ENCODE measurements at places on chromosomes 12 and 14.

DNA sequence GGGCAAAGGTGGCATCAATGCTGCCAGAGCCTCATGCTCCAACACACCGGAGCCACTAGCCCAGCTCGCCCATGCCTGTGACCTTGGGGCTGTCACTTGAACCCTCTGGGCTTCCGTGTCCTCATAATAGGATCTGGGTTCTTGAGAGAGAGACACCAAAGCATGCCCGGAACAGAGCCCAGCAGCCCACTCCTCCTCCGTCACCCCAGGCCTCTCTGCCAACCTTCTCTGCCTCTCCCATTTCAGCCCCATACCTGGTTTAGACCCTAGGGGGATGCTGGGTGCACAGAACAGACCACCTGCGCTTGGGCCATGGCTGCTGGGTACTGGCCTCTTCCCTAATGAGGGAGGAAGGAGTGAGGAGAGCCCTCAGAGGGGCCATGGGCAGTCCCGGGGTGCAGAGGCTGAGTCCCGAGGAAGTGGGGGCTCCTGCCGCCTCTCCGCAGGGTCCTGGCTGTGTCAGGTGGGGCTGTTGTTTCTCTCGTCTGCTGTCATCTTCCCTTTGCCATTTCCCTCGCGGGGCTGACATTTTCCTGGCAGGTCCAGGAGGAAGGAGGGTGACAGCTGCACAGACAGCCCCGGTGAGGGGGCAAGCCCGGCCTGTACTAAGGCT lies 172.4 kb upstream of the RTL1 start:
- no peak for DNase-seq

DNA sequence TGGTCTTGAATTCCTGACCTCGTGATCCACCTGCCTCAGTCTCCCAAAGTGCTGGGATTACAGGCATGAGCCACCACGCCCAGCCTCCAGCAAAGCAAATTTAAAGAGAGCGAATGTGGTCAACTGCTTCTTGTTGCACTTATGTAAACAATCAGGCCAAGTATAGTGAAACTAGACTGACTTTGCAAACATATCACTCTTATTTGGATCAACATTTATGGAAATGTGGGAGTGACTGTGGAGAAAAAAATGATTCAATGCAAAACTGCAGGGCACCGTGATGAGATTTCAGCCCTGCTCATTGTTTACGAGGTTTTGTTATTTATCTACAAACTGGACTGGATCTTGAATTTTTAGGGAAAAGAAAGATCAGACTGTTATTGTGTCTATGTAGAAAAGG lies 28.1 kb downstream of the TMEM121 start:
- DNase-seq: no peak

DNA sequence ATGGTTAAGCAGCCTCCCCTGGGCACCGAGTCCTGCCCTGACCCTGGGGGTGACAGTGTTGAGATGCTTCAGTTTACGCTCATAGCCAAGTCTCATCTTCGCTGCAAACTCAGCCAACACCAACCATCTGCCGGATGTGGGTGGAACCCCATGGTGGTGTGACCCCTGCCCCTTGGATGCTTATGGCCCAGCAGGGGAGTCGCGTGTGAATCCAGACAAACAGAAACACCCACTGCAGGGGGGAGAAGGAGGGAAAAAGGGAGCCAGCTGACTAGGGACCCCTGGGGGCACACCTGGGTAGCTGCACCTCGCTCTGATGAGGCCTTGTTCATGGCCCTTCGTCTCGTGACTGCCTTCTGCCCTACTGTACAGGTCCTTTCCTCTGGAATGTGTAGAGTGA lies 23.8 kb downstream of the AACS start:
- DNase-seq: no peak

DNA sequence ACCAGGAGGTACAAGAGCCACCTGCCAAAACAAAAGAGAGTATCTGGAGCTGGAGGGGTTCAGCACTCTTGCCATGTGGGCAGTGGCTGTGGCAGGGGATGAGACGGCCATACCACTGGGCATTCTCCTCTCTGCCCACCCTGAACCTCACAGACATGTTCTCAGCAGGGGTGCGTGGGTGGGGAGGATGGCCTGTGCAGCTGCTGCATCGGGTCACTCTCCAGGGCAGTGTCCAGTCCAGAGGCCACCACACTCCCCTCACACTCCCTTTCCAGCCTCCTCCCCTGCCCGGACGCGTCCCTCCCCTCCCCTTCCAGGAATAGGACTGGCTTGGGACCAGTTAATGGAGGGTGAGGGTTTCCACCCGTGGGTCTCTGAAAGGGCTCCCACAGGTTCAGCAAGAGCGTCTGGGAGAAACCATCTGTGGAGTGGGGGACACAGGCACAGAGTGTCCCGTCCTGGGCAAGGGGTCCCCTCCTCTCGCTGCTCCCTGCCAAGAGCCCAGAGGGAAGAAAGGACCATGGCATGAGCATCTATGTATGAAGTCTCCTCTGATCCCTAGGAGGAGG lies 501 bp downstream of the C1R start:
- no peak for DNase-seq

- no peak for DNase-seq
Observed at GRCh38 chr14:58465421-58465820, 37.9 kb downstream of the KIAA0586 start.

GRCh38 chr14:81485372-81485771 lies 48.3 kb downstream of the SEL1L start:
- no peak for DNase-seq

DNA sequence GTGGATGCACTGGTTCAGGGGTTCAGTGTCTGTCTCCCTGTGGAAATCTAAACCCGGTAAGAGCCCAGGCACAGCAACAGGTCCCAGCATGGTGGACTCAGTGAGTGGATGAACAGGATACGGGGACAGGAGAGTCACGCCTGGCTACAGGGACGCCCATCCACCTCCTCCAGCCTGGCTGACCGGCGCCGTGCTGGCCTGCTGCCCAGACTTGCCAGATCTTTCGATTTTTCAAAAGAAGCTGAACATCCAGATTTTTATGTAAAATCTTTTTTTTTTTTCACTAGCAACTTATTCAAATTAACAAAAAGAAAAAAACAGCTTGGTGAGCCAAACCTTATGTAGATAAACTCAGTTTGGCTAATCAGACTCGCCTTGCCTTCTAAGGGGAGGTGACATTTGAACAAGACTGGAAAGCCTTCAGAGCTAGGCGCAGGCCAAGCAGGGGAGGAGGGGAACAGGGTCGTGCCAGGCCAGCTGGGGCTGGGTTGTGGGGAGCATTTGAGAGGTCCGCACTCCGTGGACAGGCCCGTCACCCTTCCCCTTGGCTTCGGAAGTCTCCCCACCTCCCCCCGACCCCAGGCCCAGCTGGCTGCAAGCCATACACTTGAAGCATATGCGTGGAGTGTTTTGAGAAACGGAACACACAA lies 87.8 kb upstream of the NCOR2 start:
- no peak for DNase-seq

- DNase-seq: no peak
Observed at GRCh38 chr12:112219195-112219594, 93.8 kb downstream of the TRAFD1 start.

- peak; percentile 10 for DNase-seq
Observed at GRCh38 chr14:61549425-61549824, 145.9 kb upstream of the HIF1A start.

DNA sequence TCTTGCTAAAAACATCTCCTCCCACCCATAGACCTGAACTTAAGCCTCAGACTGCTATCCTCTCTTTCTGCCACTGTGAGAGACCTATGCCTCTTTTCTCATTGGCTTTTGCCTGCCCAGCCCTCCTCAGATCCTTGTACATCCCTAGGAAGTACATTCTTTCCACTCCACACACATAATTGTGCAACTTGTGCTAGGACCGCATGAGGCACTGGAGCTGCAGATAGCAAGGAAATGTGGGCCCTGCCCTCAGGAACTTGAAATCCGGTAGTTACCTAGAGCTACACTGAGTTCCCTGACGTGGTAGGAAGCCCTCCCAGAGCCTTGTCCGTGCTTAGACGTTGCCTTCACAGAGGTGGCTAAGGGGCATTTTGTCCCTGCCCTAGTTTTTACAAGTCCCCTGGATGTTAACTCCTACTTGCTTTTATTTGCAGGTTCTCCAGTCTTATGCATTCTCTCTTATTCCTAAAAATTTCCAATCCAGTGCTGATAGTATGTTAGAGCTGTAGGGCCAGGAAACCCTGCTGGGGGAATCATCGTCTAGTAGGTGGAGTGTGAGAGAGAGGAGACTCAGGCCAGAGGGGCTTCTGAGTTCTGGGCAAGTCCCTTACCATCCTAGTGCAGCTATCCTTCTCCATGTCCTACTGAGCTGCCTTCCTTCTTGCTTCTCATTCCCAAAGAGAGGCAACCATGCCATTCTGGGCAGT lies 41.3 kb downstream of the NTF3 start:
- DNase-seq: no peak

DNA sequence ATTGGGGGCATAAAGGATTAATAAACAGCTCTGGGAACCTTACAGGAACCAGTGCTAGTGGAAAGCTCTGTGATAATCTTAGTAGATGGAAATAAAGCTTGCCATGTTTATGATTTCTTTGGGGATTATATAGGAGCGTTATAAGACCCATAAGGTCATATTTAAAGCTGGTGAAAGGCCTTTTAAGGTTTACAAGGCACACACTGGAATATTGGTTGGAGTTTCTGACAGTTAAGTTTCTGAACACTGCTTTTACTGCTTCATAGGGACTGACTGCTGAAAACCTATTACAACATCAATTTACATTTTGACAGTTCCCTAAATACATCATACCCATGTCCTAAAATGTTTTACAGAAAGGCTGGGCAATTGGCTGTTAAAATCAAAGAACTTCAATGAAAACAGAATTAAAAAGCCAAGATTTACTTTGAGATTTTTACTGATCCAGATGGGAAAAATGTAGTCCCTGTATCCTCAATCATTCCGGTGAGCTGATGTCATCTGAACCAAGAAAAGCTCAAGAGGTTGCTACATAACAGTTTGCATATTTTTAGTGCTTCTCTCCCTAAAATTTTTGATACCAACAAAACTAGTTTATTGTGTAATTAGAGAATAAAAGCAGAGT lies 153.7 kb upstream of the IGF1 start:
- peak; percentile 15 for DNase-seq

GRCh38 chr12:58528271-58528670 lies 392.0 kb downstream of the LRIG3 start:
- DNase-seq: no peak

GRCh38 chr12:63865448-63865847 lies 20.9 kb downstream of the SRGAP1 start:
- no peak for DNase-seq

- DNase-seq: no peak
Observed at GRCh38 chr14:67491285-67491684, 2.8 kb upstream of the TMEM229B start.

GRCh38 chr12:3298603-3299002 lies 192.4 kb upstream of the PRMT8 start:
- no peak for DNase-seq

DNA sequence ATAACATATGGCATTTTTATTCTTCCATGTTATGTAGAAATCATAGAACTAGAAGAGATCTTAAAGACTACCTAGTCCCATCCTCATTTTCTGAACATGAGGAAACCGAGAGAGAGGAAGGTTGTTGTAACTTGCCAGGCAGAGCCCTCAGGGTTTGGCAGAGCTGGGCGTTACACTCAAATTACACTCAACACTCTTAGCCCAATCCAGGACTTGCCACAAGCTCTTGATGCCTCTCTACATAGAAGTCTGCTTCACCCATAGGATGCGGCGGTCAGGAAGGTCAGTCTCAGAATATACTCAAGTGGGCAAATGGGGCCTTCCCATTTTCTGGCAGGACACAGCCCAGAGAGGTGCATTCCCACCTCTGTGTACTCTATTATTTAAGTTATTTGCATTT lies 208.1 kb downstream of the ZFP36L1 start:
- no peak for DNase-seq

Measured in MV-4-11 (cell line).